Stimulated activated CD4-positive, alpha-beta T cell treated with anti-CD3 and anti-CD28 coated beads, Interleukin-12 subunit alpha, Interleukin-12 subunit beta, amount 100 ng/mL, for 24 hours (primary cell): ENCODE measurements at places on chromosomes 16 and 17.

- no peak for DNase-seq
These were observed 111.9 kb downstream of the GSG1L start for GRCh38 chr16:27951489-27952120.

- DNase-seq = no peak
These were observed 66.4 kb downstream of the KPNA2 start for GRCh38 chr17:68101987-68102314.

- DNase-seq = no peak
These were observed 36.6 kb upstream of the EMP2 start for GRCh38 chr16:10616756-10617640.

DNA sequence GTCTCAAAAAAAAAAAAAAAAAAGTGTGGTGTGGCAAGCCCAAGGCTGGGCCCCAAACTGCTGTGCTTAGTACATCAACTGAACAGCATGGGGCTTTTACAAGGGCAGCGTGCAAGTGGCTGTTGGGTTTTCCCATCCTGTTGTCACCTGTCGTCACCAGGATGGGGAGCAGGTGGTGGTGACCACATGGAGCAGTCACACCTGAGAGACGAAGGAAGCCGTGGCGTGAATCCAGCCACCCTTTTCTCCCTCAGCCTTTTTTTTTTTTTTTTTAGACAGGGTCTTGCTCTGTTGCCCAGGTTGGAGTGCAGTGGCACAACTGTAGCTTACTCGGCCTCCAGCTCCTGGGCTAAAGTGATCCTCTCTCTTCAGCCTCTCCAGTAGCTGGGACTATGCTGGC lies 4.1 kb upstream of the MRPL58 start:
- no peak for DNase-seq

DNA sequence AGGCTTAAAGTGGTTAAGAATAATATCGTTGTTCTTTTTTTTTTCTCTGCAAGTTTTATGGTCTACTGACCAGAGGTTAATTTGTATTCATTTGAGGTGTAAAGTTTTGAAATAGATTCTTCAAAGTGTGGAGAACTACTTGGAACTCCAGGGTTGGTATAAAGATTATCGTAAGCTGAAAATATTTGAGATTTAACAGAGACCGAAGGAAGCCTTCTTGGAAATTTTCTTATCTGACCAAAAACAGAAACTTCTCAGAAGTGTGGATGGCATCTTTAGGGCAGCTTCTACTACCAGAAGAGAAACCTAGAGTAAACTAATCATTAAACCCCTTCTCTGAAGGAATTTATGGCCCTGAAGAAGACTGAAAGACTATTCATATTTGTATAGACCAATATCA lies 206.8 kb upstream of the MON1B start:
- DNase-seq = no peak

GRCh38 chr16:84370723-84371552 lies 2.6 kb downstream of the ATP2C2 start:
- no peak for DNase-seq

- no peak for DNase-seq
These were observed 13.7 kb downstream of the CANT1 start for GRCh38 chr17:78995761-78996451.

GRCh38 chr17:8887834-8888703 lies 20.6 kb upstream of the PIK3R6 start:
- DNase-seq = no peak

DNA sequence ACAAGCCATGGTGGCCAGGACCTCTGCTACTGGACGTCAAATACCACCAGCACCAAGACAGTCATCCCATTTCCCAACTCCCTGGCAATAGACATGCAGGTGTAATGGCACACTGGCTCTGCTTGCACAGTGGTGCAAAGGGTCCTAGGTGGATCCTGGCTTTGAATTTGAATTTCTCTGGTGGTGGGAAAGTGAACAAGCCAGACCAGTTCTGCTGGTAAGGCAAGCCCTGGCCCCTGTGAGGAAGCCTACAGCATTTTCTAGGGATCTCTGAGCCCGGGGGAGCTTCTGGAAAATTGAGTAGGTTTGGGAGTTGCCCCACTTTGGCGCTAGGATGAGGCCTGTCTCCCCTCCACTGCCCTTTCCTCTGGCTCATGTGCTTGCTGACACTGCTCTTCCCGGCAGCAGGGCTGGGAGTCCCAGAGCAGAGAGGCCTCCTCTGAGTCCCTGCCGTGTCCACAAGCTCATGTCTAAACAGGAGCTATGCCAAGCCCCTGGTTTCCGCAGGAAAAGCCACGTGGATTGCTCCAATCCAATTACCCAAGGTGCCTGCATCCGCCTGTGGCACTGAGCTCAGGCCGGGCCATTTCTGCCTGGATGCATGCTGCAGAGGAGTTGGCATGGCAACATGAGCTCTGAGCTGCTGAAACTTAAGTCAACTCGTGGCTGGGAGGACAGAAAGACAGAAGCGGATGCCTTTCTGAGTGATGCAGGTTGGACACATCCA lies 67.0 kb downstream of the PRMT7 start:
- no peak for DNase-seq

DNA sequence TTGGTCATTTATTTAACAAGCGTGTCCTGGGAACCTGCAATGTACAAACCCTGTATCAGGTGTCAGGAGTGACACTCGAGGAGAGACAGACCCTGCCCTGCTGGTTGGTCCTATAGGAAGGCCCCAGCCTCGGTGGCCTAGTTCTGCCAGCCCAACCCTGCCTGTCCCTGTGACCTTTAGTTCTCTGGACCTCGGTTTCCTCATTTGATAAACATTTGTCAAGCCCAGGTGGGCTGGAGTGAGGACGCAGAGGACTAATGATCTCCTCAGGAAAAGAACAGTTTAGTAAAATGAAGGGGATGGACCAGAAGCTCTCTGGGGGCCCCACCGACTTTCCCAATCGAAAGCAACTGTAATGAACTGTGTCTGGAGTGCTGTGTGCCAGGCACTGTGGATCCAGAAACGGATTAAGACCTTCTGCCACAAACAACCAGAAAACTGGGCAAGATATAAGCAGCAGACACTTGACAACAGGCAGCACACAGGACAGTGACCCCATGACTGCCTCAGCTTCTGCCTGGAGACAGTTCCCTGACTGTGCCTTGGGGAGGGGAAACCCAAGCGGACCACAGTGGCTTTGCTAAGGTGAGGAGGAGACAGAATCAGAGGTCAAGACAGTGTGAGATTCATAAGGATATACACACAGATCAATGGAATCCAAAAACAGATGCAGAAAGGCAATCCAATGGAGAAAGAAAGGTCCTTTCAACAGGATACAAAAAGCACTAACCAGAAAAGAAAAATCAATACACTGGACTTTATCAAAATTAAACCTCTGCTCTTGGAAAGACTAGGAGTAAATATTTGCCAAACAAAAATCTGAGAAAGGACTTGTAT lies 8.8 kb downstream of the PRCD start:
- DNase-seq = no peak

DNA sequence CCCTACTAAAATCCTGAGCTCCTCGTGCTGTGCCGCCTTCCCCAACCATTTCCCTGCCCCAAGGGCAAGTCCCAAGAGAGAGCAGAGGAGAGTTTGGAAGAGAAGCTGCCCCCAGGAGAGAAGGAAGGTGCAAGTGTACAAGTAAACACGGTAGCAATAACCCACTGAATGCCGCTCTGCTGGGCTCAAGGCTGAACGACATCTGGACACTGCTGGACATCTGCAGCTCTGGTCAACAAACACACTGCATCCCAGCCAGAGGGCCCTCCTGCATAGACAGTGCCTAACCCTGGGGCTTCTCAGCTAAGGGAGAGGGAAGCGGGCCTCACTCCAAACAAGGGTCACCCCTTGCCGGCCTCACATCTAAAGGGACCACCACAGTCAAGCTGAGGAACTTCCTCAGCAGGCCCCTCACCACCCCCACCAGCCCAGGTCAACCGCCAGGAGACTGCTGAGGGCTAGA lies 12.7 kb downstream of the JUP start:
- DNase-seq = no peak

- no peak for DNase-seq
These were observed 108.0 kb downstream of the MRTFB start for GRCh38 chr16:14179116-14179515.
